ENCODE measurements at places on chromosomes 7 and 10.

DNA sequence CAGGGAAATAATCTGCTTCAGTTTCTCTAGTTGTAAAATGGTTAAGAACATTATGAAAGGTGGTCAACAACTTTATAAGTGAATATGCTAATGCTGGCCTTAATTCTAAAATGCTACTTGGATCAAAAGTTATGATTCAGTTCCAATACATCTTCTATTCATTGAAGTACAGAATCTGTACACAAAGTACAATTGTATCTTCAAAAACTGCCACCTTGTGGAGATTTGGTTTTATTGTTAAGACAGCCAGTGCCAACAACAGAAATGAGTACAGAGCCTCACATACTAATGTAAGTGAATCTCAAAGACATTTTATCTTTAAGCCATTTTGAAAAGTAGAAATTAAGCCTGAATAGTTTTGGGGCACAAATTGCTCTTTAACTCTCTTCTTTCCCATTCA, 194.0 kb downstream of the CFTR start:
- no peak for DNase-seq

DNA sequence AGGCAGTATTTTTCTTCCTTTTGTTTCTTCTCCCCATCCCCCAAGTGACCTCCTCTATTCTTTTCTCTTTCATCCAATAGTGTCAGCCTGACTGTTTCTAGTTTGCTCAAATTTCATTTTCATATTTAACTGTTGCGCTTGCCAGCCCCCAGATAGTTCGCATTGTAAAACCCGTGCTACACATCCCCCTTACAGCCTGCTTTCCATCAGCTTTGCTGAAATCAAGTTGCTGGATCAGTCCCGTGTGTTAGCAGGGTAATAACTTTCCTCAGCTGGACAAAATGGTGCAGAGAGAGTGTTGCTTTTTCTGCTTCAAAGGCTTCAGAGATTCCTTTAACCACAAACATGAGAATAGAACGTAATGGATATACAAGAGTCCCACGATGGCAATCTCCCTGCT, 180.6 kb upstream of the NPVF start:
- no peak for DNase-seq

DNA sequence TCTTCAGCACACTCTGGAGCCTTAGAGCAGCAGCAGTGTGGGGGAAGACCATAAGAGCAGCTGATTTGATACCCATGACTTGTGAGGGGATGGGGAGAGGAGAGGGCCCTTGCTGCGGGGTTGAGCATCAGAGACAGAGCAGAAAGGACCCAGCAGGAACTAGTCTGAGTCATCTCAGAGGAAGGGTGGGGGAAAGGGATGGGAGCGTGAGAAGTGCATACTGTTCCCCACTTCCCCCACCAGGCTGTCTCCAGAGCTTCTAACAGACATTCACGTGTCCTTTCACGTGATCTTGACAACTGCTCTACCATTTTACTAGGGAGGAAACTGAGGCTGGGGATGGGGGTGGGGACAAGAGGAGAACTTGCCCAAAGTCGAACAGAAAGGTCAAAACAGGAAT, 38.7 kb downstream of the FAM241B start:
- no peak for DNase-seq

DNA sequence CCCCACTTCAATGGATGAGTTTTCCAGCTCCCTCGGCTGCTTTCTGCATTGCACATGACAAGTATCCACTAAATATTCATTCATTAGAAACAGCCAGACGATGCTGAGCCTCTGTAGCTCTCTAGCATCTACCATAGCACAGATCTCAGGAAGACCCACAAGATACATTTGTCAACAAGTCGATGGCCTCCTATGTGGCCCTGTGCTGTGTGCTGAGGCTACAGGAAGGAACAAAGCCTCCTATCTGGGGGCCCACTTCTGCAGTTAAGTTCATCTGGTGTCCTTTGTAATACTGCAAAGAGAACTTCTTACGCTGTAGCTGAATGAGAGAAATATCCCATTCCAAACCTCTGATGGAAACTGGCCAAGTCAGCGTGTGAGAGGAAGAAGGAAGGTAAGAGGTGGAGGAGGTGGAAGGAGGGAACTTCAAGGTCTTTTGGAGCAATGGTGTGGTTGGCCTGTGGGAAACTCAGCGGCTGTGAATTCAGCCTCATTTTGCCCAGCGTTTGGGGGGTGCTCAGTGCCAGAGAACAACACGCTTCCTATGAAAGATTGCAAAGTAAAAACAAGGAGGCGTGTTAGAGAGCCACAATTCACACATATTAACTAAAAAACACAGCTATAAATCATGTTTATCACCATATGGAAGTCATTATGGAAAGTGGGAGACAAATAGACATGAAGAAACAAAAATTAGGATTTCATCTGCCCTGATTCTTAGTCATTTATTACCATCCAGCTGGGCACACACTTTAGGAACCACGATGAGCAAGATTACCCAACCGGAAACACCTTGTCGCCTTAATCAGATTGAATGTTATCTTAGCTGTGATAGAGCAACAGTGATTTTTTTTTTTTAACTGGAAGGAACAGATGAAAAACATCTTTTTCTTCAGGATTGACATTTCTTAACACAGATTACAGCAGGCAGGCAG, 62.2 kb upstream of the USP6NL start:
- no peak for DNase-seq

DNA sequence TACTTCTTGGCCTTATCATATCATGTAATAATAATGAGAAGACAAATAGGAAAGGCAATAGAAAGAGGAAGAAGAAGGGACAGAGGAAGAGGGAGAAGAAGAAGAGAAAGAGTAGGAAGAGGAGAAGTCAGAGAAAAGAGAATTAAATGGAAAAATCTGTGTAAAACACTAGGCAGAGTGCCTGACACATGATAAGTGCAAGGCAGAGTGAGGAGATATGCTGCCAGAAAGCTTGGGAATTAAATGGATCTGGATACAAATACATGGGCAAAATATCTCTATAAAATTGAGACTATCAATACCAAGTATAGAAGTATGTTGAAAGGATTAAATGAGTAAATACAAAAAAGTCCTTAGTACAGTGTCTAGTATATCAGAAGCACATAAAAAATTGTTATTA, 124.8 kb downstream of the CACNA2D1 start:
- DNase-seq = no peak

GRCh38 chr7:42274053-42274452, 37.0 kb upstream of the GLI3 start:
- no peak for DNase-seq

GRCh38 chr10:128484041-128484440, 357.8 kb upstream of the MKI67 start:
- DNase-seq = no peak

DNA sequence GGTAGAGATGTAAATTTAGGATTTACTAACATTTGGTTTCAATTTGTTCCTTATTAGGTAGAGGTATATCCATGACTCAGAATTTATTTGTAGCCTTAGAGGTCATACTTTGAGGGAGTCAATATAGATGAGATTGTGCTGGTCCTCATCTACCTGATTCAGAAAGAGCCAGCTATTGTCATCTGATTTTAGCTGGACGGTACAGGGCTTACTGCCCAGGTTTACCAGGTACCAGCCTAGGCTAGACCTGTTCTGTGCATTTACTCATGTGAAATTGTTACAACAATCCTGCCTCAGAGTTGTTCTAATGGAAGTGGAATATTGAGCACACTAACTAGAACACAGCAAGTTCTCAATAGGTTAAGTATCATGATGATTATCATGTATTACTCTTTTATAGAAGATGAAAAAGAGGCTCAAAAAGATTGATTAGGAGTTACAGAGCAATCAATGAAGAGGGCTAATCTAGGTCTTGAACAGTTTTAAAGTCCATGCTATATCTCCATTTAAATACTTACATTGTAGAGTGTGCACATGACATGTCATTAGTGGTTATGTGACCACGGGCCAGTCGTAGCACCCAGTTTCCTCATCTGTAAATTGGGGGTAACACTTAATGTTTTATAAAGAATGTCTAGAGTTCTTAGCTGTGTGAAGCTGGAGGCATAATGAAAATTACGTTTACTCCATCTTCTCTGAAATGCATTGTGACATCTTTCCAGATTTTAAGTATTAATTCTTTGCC, 42.1 kb downstream of the TRIM24 start:
- no peak for DNase-seq

DNA sequence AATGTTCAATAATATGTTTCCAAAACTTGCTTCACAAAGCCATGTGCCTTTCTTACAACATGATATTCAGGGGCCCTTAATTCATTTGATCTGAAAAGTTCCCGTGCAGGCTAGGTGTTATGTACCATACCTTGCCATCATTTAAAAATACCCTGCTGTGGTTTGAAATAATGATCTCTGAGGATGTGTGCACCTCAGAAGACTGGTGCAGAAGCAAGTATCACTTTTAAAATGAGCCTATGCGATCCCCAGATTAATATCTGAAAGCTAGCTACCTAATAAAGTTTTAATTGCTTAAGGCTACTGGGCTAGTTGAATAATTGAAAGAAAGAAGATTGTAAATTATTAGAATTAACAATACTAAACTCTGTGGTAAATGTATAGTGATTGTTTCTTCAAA, 262.4 kb downstream of the CDK14 start:
- DNase-seq = no peak

DNA sequence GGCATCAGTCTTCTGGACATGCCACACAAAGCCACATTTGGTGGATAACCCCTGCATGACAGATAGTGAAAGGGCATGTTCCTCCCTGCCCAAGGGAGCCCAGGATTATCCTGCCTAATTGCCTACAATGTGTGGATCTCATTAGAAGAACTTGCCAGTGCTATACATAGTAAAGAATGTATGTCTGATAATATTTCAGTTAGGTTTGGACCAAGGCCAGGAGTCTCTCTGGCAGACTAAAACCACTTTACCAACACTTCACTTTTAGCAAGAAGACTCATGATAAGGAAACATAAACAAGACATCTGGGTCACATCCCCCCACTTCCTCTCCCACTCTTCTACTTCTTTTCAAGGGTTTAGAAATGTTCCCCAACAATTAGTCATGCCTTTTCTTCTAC, 196.7 kb downstream of the MTERF1 start:
- no peak for DNase-seq

GRCh38 chr7:111914291-111914690, 291.9 kb downstream of the DOCK4 start:
- no peak for DNase-seq
